Islet precursor cell (in vitro differentiated cells): ENCODE measurements at places on chromosomes 11 and 22.

GRCh38 chr11:58726737-58727414 is 4.9 kb downstream of the GLYAT start:
- no peak for DNase-seq

DNA sequence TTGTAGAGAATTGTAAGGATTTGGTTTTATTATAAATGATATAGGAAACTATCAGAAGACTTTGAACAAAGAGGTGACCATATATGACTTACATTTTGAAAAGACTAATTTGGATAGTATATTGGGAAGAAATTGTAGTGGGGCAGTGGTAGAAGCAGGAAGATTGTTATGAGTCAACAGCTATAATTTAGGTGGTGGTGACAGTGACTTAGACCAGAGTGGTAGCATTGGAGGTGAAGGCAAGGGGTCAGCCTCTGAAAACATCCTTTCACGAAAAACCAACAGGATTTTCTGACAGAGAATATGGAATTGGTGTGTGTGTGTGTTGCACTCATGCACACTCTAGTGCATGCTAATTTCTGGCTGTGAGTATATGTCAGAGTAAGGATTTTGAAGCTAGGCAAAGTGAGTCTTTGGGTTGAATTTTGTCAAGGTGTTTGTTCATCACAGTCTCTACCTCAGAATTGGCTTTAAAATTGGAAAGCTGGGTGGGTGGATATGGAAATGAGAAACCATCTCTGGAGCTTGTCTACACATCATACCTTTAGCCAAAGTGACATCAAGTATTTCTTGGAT is 8.2 kb upstream of the HBE1 start:
- DNase-seq = no peak

GRCh38 chr11:16895306-16895705 is 118.9 kb downstream of the PLEKHA7 start:
- DNase-seq = no peak

DNA sequence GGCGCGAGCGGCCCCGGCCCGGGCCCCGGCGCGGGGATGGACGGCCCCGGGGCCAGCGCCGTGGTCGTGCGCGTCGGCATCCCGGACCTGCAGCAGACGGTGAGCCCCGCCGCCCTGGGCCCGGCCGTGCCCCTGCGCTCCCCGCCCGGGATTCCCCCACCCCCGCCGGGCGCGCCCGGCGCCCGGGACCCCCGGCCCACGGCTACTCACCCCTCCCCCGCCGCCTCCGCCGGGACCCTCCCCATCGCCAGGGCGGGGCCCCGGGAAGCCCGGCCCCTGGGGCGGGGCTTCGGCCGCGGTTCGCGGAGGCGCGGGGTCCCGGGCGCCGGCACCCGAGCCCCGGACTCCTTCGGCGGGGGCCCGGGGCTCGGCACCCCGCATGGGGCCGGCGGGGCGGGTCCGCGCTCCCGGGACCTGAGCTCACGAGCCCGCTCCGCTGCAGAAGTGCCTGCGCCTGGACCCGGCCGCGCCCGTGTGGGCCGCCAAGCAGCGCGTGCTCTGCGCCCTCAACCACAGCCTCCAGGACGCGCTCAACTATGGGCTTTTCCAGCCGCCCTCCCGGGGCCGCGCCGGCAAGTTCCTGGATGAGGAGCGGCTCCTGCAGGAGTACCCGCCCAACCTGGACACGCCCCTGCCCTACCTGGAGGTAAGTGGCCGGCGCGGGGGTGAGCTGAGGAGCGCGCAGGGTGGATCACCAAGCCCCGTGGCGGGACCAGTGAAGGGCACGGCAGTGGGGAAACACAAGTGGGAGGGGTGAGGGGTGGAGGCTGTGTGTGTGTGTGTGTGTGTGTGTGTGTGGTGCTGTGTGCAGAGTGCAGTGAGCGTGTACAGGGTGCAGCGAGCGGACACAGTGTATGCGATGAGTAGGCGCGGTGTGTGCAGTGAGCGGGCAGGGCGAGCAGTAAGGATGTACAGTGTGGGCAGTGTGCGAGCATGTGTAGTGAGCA is 2.3 kb downstream of the SHANK3 start:
- peak; percentile 91 for DNase-seq

- DNase-seq = no peak
Observed at GRCh38 chr22:42686756-42687491, 33.7 kb downstream of the A4GALT start.

- no peak for DNase-seq
Observed at GRCh38 chr11:103398829-103399228, 289.6 kb downstream of the DYNC2H1 start.

- no peak for DNase-seq
Observed at GRCh38 chr22:37681001-37681424, 5.1 kb upstream of the NOL12 start.

- DNase-seq = no peak
Observed at GRCh38 chr22:48627203-48627602, 1200.5 kb downstream of the BRD1 start.

DNA sequence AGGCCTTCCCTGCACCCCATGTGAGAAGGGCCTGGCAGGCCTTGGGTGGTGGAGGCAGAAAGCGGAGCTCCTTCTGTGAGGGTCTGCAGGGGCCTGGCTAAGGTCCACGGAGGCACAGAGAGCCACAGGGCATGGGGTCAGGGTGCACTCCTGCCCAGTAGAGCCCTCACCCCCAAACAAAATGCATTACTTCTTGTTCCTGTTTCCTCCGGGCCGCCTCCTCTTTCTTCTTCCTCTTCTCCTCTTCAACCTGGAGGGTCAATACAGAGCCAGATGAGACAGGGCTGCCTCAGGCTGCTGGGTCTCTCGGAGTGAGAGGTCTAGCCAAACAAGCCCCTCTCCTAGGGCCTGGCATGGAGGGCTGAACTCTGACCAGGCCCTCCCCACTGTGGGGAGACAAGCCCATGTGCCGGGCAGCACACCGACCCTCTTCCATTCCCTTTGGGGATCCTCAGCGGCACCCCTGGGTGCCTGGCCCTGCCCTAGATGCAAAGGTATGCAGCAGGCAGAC is 10.3 kb upstream of the NAP1L4 start:
- DNase-seq = no peak

- DNase-seq = no peak
Observed at GRCh38 chr11:18650353-18650752, 16.2 kb upstream of the SPTY2D1 start.

DNA sequence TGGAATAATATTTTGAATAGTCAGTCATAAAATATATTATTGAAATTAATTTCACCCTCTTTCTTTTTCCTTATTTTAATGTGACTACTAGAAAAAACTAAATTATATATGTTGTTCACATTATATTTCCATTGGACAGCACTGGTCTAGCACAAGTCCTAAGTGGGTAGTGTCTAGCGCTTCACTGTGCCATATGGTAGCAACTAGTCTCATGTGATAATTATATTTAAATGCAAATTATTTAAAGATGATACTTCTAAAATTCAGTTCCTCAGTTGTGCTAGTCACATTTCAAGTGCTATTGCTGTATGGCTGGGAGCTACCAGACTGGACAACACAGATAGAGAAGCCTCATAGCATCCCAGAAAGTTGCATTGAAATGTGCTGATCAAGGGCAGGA is 19.1 kb upstream of the LDLRAD3 start:
- DNase-seq = no peak

GRCh38 chr22:27131346-27131745 is 474.0 kb downstream of the MIAT start:
- DNase-seq = no peak

DNA sequence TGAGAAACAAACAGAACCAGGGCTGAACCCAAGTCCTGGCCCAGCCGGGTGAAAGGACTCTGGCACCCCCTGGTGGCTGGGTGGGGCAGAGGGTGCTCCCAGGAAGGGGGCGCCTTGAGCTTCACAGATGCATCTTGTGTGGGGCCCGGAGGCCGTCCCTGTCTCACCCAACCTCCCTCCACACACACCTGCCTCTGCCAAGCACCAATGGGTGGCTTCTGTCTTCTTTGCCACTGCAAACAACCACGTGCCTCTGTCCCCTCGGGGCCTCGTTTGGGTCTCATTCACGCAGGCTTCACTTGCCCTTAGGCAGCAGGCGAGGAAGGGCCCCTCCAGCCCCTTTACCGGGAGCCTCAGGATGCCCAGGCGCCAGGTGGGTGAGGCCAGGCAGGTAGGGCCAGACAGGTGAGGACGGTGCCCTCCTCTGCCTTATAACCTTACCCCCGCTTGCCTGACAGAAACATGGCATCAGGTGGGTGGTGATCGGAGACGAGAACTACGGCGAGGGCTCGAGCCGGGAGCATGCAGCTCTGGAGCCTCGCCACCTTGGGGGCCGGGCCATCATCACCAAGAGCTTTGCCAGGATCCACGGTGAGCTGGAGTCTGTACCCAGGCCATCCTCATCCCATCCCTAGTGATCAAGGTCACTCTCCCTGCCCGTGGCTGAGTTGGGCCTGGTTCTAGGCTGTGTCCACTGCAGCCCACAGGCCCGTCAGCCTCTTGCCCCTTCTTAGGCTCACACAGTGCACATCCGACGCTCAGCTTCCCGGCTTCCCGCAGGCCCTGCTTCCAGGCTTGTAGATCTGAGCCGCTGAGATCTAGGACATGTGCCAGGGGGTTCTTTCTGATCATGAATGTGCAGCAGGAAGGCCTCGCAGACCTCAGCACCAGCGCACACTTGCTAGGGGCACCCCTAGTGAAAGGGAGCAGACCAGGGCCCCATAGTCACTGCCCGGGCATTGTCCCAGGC is 17.2 kb downstream of the POLR3H start:
- peak; percentile 69 for DNase-seq

DNA sequence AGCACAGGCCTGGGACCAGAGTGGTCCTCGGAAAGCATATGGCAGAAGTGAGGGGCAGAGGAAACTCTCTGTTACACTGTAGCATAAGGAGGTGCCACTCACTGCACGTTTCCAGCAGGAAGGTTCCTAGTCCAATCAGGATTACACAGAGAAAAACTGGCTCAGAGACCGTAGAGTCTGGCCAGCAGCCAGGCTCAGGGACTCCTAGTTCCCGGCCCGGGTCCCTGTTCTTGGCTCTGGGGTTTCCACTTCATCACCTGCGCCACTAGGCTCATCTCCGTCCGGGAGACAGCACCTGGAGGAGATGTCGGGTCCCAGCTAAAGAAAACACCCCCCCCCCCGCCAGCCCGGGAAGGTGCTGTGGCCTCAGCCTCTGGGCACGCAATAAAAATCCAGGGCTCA is 1.1 kb downstream of the TTLL12 start:
- no peak for DNase-seq

DNA sequence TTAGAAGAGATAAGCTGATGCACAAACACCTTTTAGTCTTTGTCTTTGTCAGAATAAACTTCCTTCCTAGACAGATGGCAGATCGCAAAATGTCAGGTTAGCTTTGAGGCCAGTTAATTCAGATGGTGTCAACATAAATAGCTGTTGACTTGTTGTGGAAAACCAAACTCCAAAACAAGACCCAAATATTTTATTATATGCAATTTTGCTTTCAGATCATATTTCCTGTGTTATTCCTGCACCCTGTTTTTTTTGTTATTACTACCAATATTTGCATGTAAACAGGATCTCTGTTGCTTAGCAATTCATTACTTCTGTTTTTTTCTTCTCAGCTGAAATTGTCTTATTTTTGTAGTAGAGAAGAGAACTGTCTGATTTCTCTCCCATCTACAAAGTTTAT is 316.0 kb downstream of the ETS1 start:
- DNase-seq = no peak

- DNase-seq = peak; percentile 71
Observed at GRCh38 chr11:44949160-44950030, 1.3 kb downstream of the TP53I11 start.

GRCh38 chr22:37184816-37185541 is 3.1 kb downstream of the C1QTNF6 start:
- no peak for DNase-seq

- no peak for DNase-seq
Observed at GRCh38 chr11:119222308-119222707, 16.2 kb downstream of the CBL start.

GRCh38 chr11:130711193-130711592 is 205.1 kb downstream of the SNX19 start:
- DNase-seq = no peak

GRCh38 chr22:27594020-27594419 is 207.5 kb downstream of the MN1 start:
- no peak for DNase-seq

- DNase-seq = no peak
Observed at GRCh38 chr22:37462436-37462835, 23.7 kb downstream of the MFNG start.

DNA sequence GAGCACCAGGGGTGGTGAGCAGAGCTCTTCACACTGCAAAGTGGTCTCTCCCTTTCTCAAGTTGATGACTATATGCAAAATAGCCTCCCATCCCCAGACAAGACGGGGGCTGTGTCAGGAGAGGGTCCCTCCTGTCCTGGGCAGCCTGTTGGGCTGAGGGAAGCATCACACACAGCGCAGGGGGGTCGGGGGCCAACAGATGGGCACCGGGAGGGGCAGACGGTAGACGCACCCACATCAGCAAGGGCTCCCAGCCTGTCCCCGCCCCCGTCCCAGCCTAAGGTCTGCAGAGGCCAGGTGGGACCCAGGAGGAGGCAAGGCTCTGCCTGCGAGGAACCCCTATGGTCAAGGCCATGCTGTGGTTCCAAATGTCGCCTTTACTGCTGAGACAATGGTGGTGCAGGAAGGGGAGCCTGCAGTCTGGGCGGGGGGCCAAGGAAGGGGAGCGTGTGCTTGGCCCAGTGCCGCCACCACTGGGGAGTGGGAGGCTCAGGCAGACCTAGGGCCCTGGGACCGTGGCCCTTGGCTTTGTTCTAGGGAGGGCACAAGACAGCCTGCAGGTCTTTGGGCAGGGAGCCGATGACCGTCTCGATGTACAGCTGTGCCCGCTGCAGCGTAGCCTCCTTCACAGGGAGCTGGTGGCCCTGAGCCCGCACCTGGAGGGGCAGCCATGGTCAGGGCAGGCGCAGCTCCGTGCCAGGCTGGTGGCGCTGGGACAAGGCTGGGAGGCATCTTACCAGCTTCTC is 4.3 kb upstream of the PLXNB2 start:
- DNase-seq = peak; percentile 50

DNA sequence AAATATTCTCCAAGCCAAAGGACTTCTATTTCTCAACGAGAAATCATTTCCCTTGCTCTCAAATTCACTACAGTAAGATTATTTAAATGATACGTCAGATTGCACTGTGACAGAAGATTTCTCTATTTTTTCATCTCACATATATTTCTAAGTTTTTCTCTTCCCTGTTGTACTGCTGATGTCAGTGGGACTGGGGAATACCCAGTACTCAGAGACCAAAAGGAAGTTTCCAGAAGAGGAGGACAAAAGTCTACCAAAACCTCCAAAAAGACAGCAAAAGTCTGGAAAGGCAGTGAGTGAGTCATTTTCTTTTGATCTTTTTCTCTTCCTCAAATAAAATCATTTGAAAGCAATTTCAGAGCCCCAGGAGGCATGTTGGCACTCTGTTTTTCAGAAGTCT is 149.8 kb upstream of the PITPNB start:
- no peak for DNase-seq

- no peak for DNase-seq
Observed at GRCh38 chr11:114063829-114064201, 4.3 kb downstream of the ZBTB16 start.

DNA sequence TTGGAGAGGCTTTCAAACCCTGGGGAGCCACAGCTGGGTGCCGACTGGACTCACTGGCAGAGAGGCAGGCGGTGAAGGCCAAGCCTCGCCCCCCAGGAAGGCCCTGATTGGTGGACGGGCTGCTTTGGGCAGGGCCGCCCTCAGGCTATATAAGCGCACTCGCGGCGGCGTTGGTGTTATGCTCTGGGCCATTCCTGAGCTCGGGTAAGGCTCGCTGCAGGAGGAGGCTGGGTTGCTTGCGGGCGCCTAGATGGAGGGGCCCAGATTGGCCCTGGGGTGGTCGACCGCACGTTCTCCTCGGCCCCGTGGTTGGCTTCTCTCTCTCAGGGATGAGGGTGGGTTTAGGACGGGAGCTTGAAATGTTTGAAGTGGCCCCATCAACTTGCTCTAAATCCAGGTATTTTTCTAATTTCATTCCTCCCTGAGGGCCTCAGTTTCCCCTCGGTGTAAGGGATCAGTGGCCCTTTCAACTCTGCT is at the start of gene SPDYC:
SPDYC (plus strand) TSS at position 176 of the 477 bp plus-strand sequence. CDS start 1,125 bp downstream, outside the sequence.
- peak; percentile 76 for DNase-seq
